ENCODE measurements at places on chromosomes 4 and X.

DNA sequence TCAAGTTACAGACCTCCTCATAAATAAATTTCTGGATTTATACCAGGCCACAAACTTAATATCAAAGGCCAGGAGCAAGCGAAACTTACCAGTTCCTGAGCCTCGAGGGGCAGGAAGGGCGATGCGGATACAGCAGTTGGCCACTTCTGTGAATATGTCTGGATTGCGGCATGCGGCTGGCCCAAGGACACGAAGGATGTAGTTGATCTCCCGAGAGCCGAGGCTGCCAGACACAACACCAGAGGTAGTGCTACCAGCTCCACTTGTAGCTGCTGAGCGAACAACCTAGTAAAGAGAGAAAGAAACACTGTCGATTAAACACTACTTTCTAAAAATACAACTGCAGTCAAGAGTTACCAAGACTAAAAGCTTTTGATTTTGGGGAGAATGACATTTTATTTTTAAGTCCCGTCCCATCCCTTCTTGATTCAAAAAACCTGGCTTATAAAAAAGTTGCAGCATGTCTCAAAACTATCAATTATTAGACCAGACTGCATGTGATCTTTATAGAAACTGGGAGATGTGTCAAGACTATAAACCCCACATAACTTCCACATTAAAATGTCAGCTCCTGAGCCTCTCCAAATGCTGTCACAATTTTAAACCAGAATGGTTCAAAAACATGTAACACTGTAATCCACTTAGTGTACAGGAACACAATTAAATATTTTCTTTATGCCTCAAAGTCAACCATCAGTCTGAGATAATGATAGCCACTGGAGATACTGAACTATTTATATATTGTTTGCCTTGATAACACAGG is 105.6 kb downstream of the HUWE1 start:
- no peak for DNase-seq

DNA sequence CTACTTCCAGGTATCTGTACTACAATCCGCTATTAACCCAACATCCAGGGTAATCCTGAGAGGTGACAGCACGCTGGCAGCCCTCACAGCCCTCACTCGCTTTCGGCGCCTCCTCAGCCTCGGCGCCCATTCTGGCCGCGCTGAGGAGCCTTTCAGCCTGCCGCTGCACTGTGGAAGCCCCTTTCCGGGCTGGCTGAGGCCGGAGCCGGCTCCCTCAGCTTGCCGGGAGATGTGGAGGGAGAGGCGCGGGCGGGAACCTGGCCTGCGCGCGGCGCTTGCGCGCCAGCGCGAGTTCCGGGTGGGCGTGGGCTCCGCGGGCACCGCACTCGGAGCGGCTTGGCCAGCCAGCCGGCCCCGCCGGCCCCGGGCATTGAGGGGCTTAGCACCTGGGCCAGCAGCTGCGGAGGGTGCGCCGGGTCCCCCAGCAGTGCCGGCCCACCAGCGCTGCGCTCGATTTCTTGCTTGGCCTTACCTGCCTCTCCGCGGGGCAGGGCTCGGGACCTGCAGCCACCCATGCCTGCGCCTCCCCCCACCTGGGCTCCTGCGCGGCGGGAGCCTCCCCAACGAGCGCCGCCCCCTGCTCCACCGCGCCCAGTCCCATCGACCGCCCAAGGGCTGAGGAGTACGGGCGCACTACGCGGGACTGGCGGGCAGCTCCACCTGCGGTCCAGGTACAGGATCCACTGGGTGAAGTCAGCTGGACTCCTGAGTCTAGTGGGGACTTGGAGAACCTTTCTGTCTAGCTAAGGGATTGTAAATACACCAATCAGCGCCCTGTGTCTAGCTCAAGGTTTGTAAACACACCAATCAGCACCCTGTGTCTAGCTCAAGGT is 87.3 kb downstream of the PRSS12 start:
- DNase-seq: no peak

DNA sequence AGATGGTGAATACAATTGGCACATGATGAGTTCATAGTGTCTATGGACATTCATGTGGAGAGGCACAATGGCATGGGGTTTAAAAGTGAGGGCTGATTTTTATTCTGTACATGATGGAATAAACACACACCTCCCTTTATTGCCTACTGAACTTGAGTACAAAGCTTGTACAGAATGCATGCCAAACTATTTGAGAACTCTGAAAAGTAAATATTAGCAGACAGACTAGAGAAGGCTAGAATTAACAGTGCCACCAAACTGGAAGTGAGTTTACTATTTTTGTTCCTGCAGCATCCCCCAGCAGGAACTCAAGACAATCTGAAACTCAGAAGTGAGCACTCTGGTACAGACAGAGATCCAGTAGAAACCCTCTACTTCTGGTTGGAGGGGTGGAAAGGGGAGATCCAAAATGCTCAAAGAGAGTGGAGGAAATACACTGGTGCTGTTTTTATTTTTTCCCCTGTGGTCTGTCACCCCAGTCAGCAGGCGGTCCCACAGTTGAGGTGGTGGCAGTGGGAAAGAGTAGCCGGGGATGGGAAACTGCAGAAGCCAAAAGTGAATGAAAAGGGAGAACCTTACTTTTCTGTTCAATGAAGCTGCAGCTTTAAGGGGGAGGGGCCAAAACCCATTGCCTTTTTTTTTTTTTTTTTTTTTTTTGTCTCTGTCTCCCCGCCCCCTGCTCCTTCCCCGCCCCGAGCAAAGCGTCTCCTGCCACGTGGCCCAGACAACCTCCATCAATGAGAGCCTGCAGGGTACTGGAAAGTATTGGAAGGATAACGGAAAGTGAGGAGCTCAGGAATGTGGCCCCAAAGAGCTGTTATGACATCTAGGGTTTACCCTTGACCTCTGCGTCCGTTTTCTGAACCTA is 20.5 kb downstream of the AKAP4 start:
- DNase-seq: no peak

DNA sequence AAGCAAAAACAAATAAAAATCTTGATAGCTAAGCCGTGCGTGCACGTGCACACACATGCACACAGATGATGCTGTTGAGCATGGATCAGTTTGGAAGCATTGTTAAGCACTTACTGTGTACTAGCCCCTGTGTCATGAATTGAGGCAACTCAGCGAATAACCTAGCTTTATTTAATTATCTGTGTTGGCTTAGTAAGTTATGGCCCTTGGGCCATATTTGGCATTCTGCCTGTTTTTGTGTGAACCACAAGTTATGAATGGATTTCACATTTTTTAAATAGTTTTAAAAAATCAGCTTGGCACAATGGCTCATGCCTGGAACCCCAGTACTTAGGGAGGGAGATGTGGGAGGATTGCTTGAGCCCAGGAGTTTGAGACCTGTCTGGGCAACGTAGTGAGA is 113.6 kb upstream of the CBLL2 start:
- DNase-seq: no peak

DNA sequence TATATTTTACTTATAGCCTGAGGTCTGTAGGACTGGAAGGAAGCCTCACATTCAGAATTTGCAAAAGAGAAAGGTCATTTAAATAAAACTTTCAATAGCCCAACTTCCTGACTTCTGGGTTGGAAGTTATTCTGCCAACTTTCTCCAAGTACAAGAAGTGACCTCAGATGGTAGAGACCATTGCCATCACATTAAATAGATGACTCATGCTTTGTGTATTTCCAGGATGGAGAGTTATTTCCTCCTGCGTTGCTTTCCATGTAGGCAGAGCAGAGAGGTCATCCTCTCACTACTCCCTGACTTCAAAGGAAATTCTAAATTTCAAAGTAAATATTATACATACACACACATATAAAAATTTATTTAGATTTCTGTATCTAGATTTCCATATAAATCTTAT is 73.0 kb upstream of the NR3C2 start:
- DNase-seq: no peak

DNA sequence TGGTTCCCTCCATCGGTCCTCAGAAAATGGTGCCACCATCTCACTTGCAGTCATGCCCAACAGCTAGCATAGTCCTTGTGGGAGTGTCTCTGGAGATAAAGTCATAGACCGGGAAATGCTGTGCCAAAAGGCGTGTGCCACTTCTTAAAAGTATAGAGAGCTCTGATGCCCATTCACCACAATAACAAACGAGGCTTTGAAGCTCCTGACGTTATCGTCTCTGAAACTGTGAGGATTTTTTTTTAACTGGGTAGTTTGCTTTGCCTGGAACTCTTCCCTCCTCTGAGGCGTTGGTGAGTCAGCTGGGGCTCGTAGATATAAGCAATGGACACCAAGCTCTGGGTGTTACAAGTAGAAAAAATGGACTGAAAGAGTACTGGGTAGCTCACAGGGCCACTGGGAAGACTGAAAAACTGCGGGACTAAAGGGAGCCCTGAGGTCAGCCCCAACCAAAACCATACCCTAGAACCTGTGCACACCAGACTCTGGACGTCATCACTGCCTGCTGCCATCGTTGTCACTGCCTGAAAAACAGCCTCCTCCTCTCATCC is 89.4 kb upstream of the TRIM2 start:
- DNase-seq: no peak

DNA sequence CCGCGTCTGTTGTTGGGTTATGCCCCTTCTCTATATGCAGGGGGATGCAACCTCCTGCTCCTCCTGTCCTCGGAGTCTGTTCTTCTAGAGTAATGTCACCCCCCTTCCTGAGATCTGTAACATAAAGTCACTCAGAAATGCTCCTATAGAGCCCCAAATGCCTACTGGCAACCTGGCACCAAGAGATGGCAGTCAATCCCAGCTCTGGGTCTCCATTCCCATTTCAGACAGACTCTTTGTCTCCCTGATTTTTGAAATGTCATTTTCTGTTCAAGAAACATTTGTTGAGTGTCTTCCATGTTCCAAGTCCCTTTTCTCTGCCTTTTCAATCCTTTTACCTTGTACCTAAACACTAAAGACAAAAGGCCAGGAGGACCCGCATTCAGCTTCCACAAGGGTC is 9.6 kb upstream of the PRDM8 start:
- no peak for DNase-seq

Measured in AML-193 (cell line).